ENCODE measurements at places on chromosomes 4 and X. TPM values are rescaled to one million over a fixed set of nuclear protein-coding genes. Genes with fewer than 3 reads are reported as not detected.

Gene SMAD1
- 0.57 TPM for total RNA-seq

Gene SPANXB1
- total RNA-seq: not detected

Gene PABPC1L2A
- total RNA-seq: not detected

Gene FGF2
- 1.2 TPM for total RNA-seq

Gene ZFP42
- total RNA-seq: not detected

Gene KLB
- total RNA-seq: not detected

Gene VCX
- not detected for total RNA-seq

DNA sequence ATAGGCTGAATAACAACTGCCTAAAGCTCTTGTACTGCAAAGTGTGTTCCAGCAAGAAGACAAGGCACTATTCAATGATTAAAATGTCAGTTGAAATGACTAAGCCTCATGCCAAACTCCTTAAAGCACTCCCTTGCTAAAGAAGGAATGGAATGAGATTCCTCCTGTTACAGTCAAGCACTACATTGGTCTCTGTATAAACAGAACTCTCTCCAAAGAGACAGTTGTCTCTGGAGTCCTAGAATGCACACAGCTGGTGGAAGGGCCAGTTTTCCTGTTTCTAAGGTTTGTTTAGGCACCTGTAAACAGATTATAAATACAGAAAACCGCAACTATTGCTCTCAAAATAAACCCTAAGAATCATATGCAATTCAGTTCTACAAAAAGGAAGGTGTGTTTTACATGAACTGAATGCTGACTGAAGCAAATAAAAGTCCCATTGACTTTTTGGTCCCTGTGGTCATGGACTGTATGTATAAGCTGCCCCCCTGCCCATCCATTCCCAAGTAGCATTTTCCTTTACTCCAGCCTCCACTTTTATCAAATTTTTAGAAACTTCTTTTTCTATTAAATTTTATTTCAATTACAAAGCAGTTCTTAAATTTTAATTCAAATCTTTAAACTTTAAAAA, 47.0 kb downstream of the FAT1 start:
- no peak overlapping the region for H3K4me3 ChIP-seq
- H3K4me1 ChIP-seq: no peaks in the 10 kb centered on the region
- no peaks in the 10 kb centered on the region for H3K36me3 ChIP-seq
- H3K27me3 ChIP-seq: no peaks in the 10 kb centered on the region
- no peak for DNase-seq
- H3K27ac ChIP-seq: no peak overlapping the region

- peaks cover 6% of the 10 kb centered on the region for H3K36me3 ChIP-seq
- H3K4me3 ChIP-seq: peak overlapping the region; percentile 33
- H3K27me3 ChIP-seq: no peaks in the 10 kb centered on the region
- no peak for DNase-seq
These were observed 1.4 kb downstream of the PAQR3 start for GRCh38 chr4:78937837-78938236.

DNA sequence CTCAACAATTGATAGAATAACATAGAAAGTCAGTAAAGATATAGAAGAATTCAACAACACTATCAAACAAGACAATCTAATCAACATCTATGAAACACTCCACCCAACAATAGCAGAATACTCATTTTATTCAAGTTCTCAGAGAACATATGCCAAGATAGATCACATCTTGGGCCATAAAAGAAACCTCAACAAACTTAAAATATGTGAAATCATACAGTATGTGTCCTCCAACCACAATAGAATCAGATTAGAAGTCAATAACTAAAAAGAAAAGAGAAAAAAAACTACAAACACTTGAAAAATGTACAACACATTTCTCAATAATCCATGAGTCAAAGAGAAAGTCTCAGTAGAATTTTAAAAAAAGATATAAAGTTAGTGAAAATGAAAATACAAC, 78.6 kb upstream of the LDB2 start:
- H3K27me3 ChIP-seq: peaks cover 8% of the 10 kb centered on the region
- H3K27ac ChIP-seq: no peak overlapping the region
- H3K36me3 ChIP-seq: no peaks in the 10 kb centered on the region
- H3K4me1 ChIP-seq: no peaks in the 10 kb centered on the region
- DNase-seq: no peak
- no peak overlapping the region for H3K4me3 ChIP-seq

- no peak within 1 kb of the TSS for H3K27ac ChIP-seq
- peak within 1 kb of the TSS; percentile 65 for H3K4me3 ChIP-seq
- peak; percentile 17 for DNase-seq
These were observed at the start of gene CXCL3 for GRCh38 chr4:74038425-74039314. CXCL3 (minus strand) TSS chr4:74038689; CDS start chr4:74038611, 78 bp downstream.

GRCh38 chrX:42696536-42697124, 81.3 kb downstream of the PPP1R2C start:
- no peak overlapping the region for H3K27ac ChIP-seq
- peaks cover 7% of the 10 kb centered on the region for H3K4me1 ChIP-seq
- peaks cover 1% of the 10 kb centered on the region for H3K36me3 ChIP-seq
- H3K27me3 ChIP-seq: no peaks in the 10 kb centered on the region
- no peak for DNase-seq

DNA sequence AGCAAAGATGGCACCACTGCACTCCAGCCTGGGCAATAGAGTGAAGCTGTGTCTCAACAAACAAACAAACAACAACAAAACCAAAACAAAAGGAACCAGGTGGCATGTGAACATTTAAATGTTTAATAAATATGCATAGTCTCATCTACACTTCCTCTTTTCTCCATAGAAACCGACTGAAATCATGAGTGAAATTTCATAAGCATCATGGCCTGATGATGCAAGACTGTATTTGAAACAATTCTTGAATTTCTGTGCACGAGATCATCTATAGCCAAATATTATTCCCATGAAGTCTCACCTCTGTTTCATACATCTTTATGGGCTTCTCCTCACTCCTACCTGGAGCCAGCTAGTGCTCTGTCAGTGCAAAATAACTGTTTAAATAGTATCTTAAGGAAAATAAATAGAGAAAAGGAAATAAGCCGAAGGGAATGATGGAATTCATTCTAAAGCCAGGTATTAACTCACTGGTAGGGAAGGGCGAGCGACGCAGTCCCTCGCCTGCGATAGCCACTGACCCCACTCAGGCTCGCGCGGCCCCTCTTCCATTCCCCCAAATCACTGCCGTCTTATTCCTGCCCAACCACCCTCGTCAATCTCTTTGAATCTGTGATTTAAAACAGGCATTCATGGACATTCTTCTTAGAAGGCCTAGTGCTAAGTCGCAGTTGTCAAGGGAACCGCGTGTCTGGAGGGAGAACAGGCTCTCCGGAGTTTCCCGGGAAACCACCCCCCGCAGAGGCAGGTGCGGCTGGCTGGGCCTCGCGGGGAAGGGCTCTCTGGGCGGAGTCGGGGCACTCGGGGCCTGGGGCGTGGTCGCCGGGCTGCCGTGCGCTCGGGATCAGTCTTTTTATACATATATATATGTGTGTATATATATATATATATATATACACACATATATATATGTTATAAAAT, 52.4 kb upstream of the TRIM2 start:
- H3K27me3 ChIP-seq: no peaks in the 10 kb centered on the region
- peaks cover 47% of the 10 kb centered on the region for H3K4me1 ChIP-seq
- H3K27ac ChIP-seq: no peak overlapping the region
- DNase-seq: peak; percentile 84
- peak overlapping the region; percentile 40 for H3K4me3 ChIP-seq
- no peaks in the 10 kb centered on the region for H3K36me3 ChIP-seq

GRCh38 chrX:154695911-154696675, 42.7 kb upstream of the CTAG2 start:
- peaks cover 1% of the 10 kb centered on the region for H3K36me3 ChIP-seq
- DNase-seq: peak; percentile 39
- no peaks in the 10 kb centered on the region for H3K27me3 ChIP-seq

- H3K4me3 ChIP-seq: peak overlapping the region; percentile 67
- peak overlapping the region; percentile 96 for H3K27ac ChIP-seq
- peak; percentile 14 for DNase-seq
- peaks cover 57% of the 10 kb centered on the region for H3K4me1 ChIP-seq
These were observed 7.8 kb downstream of the DOCK11 start for GRCh38 chrX:118503260-118504041.

- DNase-seq: no peak
- no peak overlapping the region for H3K4me3 ChIP-seq
- no peaks in the 10 kb centered on the region for H3K27me3 ChIP-seq
These were observed 32.6 kb downstream of the RELL1 start for GRCh38 chr4:37653601-37654000.

GRCh38 chrX:103550415-103551051, 31.2 kb upstream of the RAB40A start:
- H3K27ac ChIP-seq: no peak overlapping the region
- no peaks in the 10 kb centered on the region for H3K36me3 ChIP-seq
- no peaks in the 10 kb centered on the region for H3K4me1 ChIP-seq
- H3K4me3 ChIP-seq: no peak overlapping the region
- H3K27me3 ChIP-seq: no peaks in the 10 kb centered on the region
- no peak for DNase-seq

GRCh38 chr4:55549888-55550287, 3.2 kb upstream of the CLOCK start:
- H3K36me3 ChIP-seq: no peaks in the 10 kb centered on the region
- DNase-seq: no peak
- peaks cover 30% of the 10 kb centered on the region for H3K4me1 ChIP-seq
- no peak overlapping the region for H3K4me3 ChIP-seq
- peak overlapping the region; percentile 11 for H3K27ac ChIP-seq

- no peaks in the 10 kb centered on the region for H3K4me1 ChIP-seq
- no peak overlapping the region for H3K27ac ChIP-seq
- no peak overlapping the region for H3K4me3 ChIP-seq
- no peaks in the 10 kb centered on the region for H3K27me3 ChIP-seq
- H3K36me3 ChIP-seq: no peaks in the 10 kb centered on the region
- no peak for DNase-seq
These were observed 205.0 kb upstream of the DMD start for GRCh38 chrX:33416273-33416805.

- no peak overlapping the region for H3K27ac ChIP-seq
- H3K36me3 ChIP-seq: no peaks in the 10 kb centered on the region
- DNase-seq: no peak
- no peak overlapping the region for H3K4me3 ChIP-seq
These were observed 71.5 kb upstream of the VCX2 start for GRCh38 chrX:8242431-8243020.

GRCh38 chr4:1047106-1047975, 35.9 kb downstream of the FGFRL1 start:
- no peak overlapping the region for H3K27ac ChIP-seq
- DNase-seq: peak; percentile 3
- peaks cover 30% of the 10 kb centered on the region for H3K27me3 ChIP-seq
- H3K36me3 ChIP-seq: no peaks in the 10 kb centered on the region
- H3K4me3 ChIP-seq: no peak overlapping the region

GRCh38 chrX:31483336-31483735, 411.5 kb upstream of the FTHL17 start:
- no peaks in the 10 kb centered on the region for H3K4me1 ChIP-seq
- no peaks in the 10 kb centered on the region for H3K27me3 ChIP-seq
- H3K27ac ChIP-seq: no peak overlapping the region

DNA sequence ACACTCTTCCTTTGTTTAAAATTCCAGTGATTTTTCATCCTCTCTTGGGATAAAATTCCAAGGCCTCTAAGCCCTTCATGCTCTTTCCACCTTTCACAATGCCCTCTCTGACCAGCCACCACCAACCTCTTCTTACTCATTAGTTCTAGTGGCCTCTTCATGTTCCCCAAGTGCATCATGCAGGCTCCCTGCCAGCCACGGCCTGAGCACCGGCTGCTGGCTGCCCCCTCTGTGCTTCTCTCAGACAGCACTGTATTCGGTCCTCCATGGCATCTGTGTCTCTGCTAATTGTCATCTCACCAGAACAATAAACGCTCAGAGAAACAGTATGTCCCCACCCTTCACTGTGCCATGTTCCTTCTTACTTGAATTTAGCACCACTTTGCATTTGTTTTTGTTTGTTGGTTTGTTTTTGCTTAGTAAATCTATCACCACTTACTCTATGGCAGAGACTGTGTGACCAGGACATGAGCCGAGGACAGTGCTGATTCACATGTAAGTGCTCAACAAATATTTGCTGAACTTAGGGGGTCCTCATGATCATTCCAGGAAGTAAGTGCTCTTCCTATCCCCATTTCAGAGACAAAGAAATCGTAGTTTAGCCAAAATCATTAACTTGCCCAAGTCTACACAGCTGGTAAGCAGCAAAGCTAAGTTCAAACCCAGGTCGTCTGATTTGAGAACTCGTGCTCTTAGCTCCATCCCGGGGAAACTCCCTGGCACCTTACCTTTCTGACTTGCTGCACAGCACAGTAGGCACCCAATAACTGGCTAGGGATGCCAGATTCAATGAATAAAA, 77.1 kb upstream of the UCP1 start:
- no peak overlapping the region for H3K4me3 ChIP-seq
- H3K4me1 ChIP-seq: no peaks in the 10 kb centered on the region
- no peak for DNase-seq
- H3K27ac ChIP-seq: no peak overlapping the region

DNA sequence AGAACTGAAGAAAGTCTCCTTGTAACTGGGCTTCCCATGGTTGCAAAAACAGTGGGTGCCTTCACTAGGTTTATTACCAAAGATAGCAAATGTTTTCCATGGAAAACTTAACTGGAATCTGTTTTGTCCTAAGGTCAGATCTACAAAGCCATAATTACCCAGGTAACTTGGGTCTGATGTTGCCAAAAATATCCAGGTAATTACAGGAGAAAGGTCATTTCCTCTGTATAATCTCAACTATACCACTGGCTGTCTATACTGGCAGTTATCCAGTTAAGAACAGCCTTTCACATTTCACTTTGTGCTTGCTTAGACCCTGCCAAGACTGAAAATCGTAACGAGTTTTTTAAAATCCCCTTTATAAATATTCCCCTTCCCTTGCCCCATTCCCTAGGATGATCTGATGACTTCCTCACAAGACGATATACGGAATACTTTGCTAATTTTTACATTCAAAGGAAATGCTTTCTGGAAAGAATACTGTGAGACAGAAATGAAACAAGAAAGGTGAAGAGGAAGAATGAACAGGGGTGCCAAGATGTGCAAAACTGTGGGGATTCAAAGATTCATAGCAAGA, 105.5 kb downstream of the MAML3 start:
- peak overlapping the region; percentile 78 for H3K4me3 ChIP-seq
- no peaks in the 10 kb centered on the region for H3K36me3 ChIP-seq
- H3K27ac ChIP-seq: peak overlapping the region; percentile 7
- peaks cover 2% of the 10 kb centered on the region for H3K27me3 ChIP-seq
- no peak for DNase-seq
- H3K4me1 ChIP-seq: peaks cover 28% of the 10 kb centered on the region

DNA sequence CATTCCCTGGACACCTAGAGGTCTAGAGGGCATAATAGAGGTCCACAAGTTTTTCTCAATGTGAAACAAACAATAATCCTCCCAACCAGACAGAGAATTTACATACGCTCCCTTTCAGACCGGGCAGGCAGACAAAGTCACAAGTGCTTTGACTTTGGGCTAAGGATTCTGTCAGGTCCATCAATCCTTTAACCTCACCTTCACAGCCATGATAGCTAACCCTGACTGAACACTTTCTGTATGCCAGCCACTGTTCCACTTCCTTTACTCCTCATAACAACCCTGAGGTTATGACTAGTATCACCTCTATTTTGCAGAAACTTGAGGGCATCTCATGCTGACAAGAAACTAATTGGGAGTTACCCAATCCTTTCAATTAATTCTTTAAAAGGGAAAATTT, 118.8 kb upstream of the AFF2 start:
- peak overlapping the region; percentile 51 for H3K4me3 ChIP-seq
- H3K4me1 ChIP-seq: peaks cover 30% of the 10 kb centered on the region
- peak; percentile 7 for DNase-seq
- H3K27ac ChIP-seq: peak overlapping the region; percentile 93
- no peaks in the 10 kb centered on the region for H3K36me3 ChIP-seq

Measured in activated naive CD4-positive, alpha-beta T cell treated with anti-CD3 and anti-CD28 coated beads for 36 hours (primary cell).